ENCODE measurements at places on chromosomes 5 and 9.

GRCh38 chr9:84819491-84819991 lies 150.0 kb downstream of the NTRK2 start:
- DNase-seq: peak; percentile 42

GRCh38 chr9:103802068-103802467 lies 292.0 kb upstream of the SMC2 start:
- DNase-seq: peak; percentile 39

DNA sequence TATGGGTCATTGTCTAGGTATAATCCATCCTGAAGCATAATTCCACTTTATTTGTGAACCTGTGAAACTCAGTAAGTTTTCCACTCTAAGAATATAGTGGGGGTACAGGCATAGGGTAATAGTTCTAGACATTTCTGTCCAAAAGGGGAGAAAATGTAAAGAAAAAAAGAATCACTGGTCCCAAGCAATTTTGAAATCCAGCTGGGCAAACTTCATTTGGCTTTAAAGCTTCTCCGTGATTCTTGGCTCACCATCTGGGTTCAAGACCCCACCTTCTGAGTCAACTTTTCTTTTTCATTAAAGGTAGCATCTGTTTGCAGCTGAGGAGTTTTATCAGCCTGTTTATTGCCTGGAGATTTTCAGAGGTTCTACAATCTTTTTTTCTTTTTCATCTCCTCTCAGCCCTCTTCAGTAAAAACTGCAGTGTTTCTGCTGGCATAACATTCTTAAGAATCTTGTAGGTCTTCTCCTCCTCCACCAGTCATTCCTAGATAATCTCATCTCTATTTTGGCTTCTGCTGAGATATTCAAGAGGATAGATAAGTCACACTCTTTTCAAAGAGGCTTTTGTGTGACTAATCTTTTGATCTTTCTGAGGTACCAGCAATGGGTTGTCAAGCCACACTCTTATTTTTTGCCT lies 126.1 kb upstream of the PITX1 start:
- no peak for DNase-seq

GRCh38 chr9:100426189-100426529 lies 784 bp upstream of the MSANTD3 start:
- no peak for DNase-seq

DNA sequence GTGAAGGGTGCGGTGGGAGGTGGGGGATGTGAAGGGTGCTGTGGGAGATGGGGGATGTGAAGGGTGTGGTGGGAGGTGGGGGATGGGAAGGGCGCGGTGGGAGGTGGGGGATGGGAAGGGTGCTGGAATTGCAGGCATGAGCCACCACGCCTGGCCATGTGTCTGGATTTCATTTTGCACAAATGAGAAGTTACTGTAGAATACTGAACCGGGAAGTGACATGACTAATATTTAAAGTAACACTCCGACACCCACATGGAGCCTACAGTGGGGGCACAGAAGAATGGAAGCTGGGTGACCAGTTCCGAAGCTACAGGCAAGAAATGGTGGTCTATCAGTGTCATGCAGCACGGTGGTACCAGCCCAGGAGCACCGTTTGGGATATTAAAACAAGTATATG lies 69.9 kb upstream of the SPTLC1 start:
- no peak for DNase-seq

GRCh38 chr9:130677252-130677651 lies 12.9 kb downstream of the PRDM12 start:
- DNase-seq: no peak

GRCh38 chr9:110116543-110116885 lies 91.4 kb downstream of the C9orf152 start:
- peak; percentile 92 for DNase-seq

DNA sequence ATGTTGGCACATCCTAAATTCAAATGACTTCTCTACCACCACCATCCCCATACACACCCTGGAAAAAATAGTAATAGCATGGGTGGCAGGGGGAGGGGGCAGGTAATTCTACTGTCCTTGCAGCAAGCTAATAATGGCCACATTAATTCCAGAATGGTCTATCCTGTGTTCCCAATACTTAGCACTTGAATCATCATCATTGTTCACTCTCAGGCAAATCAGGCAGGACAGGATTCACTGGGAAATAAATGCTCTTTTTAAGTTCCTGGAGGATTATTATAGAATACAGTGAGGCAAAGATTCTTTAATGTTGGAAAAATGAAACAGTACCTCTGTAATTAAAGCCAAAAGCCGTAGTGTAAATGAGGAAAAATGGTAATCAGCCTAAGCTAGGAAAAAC lies 254.5 kb downstream of the ARRDC3 start:
- no peak for DNase-seq

DNA sequence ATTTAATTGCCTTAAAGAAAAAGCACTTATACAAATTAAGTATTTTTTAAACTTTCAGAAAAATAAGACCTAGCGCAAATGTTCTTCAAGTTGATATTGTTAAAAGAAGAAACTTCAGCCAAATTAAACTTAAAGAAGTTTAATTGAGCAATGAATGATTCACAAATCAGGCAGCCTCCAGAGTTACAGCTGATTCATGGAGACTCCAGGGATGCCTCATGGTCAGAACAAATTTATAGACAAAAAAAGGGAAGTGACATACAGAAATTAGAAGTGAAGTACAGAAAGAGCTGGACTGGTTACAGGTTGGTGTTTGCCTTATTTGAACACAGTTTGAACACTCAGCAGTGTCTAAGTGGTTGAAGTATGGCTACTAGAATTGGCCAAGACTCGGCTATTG lies 60.3 kb downstream of the CDKN2A start:
- peak; percentile 6 for DNase-seq

DNA sequence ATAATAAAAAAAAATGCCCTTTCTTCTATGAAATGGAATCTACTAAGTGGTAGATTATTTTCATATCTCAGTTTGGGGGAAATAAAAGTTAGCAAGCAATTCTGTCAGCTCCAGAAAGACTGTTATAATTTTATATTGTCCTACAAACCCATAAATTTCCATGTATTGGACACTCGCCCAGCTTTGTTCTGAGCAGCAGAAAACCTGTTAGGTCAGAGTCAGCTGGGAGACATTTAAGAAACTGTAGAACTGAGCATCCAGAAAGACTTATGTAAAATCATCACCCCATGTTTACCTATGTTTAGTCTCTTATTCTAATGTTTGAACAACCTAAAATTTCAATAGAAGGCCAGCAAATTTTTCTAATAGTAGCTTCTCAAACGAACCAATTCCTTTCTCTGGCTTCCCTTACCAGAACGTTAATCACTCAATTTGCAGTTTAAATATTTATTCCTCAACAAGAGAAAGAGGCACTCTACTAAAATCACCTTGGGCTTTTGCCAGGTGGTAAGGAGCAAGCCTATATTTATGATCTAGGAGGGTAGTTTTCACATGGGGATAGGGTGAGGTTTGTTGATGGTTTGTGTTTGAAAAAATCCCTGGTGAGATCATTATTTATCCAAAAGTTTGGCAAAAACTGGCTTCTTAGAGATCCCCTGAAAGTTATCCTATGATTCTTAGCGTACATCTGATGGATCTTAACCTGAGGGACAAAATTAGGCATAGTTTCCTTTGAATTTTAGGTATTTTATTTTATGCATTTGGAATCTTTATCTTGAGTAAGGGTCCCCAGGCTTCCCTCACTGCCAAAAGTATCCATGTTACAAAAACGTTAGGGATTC lies 34.4 kb downstream of the MACROH2A1 start:
- DNase-seq: no peak

DNA sequence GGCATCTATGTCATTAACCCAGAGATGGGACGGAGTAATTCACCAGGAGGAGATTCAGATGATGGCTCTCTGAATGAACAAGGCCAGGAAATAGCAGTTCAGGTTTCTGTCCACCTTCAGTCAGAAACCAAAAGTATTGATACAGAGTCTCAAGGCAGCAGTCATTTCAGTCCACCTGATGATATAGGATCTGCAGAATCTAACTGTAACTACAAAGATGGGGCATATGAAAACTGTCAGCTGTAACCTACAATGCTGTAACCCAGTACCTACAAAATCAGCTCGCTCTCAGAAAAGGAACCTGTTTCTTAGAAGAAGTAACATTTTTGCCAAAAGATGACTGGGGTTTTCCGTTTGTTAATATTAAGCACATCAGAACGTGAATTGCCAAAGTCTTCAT lies 14.7 kb downstream of the MFAP3 start:
- DNase-seq: no peak

DNA sequence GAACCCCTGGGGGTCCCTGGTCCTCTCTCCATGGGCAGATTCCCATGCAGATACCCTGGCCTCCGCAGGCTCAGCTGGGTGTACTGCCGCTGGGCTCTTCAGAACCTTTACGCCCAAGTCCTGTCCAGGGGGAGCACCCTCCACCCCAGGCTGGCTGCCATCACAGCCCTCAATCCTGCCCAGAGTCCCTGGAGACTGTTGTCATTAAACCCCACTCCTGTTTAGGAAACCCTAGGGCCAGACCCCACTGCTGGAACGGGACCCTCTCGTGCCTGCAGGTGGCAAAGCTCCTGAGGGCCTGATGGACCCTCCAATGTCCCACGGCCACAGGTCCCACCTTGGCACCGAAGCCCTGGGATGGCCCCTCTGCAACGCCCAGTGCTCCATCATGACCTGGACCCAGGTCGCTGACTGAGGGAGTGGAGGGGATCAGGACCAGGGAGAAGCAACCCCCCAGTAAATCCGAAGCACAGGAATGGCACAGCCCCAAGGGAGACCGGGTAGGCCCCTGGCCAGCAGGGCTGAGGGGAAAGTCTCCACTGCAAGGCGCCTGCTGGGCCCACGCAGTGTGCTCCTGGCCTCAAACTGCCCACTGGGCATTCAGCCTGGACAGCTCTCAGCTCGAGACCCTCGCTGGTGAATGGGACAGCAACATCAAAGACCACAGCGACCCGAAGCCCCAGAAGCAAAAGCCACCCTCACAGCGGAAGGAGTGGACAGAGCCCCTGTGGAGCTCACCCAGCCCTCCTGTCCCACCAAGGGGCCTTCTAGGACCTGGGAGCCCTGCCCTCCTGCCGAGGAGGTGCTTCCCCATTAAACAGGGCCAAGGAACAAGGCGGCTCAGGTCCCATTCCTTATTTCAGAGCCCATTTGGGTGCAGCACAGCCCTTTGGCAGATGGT lies 8.3 kb downstream of the ZDHHC11B start:
- no peak for DNase-seq

DNA sequence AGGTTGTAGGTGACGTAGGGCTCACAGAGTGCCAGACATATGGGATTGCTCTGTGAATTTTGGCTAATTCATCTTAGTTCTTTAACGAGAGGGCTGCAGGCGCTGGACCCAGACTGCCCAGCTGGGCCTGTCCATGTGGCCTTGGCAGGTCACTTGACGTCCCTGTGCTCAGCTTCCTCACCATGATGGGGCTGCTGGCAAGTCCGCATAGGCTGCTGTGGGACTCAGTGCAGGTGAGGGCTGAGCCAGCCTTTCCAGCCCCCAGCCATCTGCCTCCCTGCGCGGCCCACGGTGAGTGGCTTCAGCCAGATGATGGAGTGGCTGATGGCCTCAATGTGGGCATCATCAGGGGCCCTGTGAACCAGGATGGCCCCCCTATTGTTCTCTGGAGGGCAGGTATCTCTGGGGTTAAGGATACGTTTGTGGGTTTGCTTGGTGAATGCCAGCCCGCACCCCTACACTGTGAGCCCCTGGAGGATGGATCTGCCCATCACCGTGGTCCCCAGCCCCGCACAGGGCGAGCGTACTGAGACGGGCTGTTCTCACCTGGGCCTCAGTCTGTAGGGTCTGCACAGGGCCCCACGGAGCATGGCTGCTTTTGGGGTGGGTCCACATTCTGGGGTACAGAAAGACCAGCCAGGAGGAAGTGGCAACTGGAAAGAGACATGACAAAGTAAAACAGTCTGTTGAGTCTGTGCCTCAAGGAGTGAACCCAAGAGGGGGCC lies 3.7 kb downstream of the CARD19 start:
- DNase-seq: no peak

- DNase-seq: no peak
Measured at GRCh38 chr5:126452477-126452876, 29.3 kb downstream of the GRAMD2B start.

DNA sequence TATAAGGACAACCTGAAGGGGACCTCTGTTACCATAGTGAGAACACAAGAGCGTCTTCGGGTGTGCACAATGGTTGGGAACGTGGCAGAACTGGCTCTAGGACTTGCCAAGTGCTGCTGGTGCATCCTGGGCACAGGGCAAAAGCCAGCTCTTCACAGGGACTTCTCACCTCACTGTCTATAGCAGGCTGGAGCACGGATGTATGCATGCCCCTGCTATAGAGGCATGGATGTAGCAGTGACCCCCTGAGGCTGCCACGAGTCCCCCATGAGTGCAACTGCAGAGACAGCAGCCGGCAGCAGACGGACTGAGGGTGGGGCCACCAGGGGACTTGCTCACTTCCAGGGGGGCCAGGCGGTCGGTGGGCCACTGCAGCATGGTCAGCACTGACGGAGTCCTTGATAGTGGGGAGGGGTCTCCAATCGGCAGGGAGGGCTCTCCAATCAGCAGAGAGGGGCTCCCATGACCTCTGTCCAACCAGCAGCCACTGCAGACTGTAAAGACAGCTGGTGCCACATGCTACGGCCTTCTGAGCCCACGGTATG lies 64.9 kb downstream of the SEMA4D start:
- no peak for DNase-seq

DNA sequence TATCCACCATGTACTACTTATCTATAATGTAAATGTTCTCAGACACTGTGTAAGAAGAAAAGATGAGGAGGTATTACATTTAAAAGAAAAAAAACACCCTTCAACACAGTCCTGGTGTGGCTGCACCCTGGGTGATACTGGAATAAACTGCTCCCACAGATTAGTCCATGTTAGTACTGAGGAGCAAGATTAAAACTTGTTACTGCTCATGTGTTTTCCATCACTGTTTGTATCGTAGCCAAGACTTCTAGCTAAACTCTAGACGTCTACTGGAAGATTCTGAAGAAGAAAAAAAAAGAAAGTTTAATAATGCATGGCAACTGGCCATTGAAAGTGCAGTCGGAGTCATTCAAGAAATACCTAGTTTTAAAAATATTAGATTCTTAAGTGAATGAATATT lies at the start of gene ASPN:
ASPN (minus strand) TSS at position 178 of the 400 bp plus-strand sequence.
- peak; percentile 76 for DNase-seq

GRCh38 chr5:21623831-21624230 lies 1229.3 kb downstream of the CDH12 start:
- no peak for DNase-seq

DNA sequence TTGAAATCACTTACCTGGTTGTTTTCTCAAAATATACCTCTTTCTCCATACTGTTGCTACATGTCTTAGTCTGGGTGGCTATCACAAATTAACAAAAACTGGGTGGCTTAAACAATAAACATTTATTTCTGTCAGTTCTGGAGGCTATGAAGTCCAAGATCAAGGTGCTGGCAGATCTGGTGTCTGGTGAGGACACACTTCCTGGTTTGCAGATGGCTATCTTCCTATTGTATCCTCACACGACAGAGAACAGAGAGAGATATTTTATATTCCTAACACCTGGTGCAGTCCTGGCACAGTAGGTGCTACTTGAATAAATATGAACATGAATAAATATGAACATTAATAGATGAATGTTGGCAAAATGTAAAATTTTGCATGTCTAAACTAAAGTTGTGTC lies 164.3 kb upstream of the ACOT12 start:
- DNase-seq: no peak

- DNase-seq: no peak
Measured at GRCh38 chr9:129335464-129336129, 157.5 kb upstream of the IER5L start.
